ENCODE measurements at places on chromosomes 13 and 19. TPM values are rescaled to one million over a fixed set of nuclear protein-coding genes. Genes with fewer than 3 reads are reported as not detected.
A peak's percentile ranks its signal among the peaks of the same experiment; 100 is the strongest.

ZNF557 gene
- 15.8 TPM for total RNA-seq

KLK14 gene
- not detected for total RNA-seq

TEX101 gene
- not detected for total RNA-seq

DNA sequence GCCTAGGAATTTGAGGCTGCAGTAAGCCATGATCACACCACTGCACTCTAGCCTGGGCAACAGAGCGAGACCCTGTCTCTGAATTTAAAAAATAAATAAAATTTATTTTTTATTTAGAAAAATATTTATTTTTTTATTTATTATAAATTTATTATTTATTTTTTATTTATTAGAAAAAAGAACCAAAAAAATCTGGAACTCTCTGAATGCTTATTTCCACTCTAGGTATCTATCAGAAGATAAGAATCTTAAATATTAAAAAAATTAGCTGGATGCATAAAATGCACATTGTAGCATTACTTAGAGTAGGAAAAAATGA is 82.8 kb downstream of the CDADC1 start:
- DNase-seq, result no peak

GRCh38 chr13:51920267-51920666 is 58.5 kb downstream of the CCDC70 start:
- no peak for DNase-seq

- DNase-seq, result no peak
Observed at GRCh38 chr13:50800091-50800739, 43.3 kb downstream of the DLEU7 start.

- no peak for DNase-seq
Observed at GRCh38 chr13:82147526-82147925, 1734.7 kb downstream of the SLITRK1 start.

DNA sequence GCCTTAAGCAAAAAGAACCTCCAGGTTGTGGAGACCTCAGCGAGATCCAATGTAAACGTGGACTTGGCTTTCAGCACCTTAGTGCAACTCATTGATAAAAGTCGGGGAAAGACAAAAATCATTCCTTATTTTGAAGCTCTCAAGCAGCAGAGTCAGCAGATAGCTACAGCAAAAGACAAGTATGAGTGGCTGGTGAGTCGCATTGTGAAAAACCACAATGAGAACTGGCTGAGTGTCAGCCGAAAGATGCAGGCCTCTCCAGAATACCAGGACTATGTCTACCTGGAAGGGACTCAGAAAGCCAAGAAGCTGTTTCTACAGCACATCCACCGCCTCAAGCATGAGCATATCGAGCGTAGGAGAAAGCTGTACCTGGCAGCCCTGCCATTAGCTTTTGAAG is 58.5 kb downstream of the ARHGAP35 start:
- peak; percentile 52 for DNase-seq
